ENCODE measurements at places on chromosomes 2 and 18.

GRCh38 chr2:233005096-233005495, 8.0 kb downstream of the NGEF start:
- DNase-seq, result no peak

GRCh38 chr2:8481463-8482009, 200.3 kb upstream of the ID2 start:
- no peak for DNase-seq

DNA sequence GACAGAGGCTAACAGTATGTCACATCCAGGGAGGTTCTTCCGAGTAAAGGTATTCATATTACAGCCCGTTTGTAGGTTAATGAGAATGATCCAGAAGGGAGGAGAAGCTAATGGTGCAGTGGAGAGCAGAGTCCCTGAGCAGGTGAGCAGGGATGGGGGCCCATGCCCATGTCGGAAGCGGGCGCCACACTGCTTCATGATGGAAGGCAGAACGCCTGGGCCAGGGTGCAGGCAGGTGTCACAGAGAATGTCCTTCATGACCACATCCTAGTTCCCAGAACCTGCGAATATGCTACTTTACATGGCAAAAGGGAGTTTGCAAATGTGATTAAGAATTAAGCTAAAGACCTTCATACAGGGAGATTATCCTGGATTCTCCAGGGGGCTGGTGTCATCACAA, 4.0 kb downstream of the HES6 start:
- DNase-seq, result no peak

DNA sequence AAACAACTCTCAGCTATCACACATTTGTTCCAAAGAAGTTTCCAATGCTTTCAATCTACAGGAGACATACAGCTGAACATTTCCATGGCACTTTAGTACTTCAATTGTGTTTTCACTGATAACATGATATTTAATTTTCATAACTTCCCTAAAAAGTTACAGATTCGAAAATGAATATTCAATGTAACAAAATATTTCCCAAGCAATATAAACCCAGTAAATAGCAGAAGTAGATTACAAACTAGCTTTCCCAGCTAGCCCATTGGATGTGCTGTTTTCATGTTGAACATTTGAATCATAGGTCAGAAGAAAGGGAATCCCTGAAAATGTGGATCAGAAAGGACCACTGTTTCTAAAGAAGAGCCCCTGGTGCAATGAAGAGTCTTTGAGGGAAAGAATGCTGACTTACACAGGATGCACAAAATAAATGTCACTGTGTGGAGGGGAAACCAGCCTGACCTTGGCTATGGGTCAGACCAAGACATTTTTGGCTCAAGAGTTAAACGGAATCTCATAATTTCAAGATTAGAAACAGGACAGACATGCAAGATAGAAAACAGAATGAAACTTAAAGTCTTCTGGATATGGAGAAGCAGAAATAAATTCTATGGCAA, 22.5 kb downstream of the CYTIP start:
- no peak for DNase-seq

GRCh38 chr2:37588316-37588777, 83.1 kb downstream of the CDC42EP3 start:
- no peak for DNase-seq

- DNase-seq, result no peak
Observed at GRCh38 chr2:54099829-54100585, 15.4 kb upstream of the ACYP2 start.

DNA sequence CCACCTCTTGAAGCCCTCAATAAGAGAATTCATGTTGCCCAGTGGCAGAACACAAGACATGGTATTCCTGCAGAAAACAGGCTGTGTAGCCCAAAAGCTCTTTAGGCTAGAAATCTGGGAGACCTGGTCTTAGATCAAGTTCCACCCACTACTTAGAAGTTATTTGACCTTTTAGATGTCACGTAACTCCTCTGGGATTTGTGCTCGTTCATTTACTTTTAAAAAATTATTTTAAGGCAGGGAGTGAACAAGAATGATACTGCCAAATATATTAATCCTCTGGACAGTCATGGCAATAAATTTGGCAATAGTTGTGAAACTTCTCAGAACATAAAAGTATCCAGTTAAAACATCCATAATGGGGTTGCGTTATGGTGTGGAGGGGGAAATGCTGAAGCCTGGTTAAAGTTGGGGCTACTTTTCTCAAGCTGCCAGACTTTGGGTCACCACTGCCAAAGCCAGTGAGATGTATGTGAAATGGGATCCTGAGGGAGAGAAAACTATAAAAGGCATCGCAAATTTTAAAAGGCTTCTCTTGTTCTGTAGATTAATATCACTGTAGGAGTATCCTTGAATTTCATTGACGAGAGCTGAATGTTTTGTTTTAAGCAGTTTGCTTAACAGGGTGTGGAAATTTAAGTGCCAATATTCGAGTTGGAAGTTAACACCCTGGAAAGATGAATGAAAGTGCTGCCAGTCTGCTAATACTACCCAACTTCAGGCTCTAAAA, 15.8 kb downstream of the DAPL1 start:
- DNase-seq, result no peak

DNA sequence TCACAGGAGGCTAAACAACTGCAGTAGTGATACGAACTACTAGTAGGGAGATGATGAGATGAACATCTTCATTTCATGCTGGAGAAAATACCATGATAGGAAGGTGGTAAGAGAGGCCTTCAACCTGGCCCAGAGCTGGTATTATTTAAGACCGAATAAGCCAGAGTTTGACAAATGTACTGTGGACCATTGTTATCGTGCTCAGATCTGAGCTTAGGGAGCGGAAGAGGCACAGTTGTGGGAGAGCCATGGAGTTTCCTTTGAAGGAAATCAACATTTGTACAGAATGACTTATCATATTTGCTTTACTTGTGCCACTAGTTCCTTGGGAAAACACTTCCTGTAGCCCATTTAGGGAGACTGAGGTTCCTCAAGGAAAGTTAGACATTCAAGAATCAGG, 260.6 kb upstream of the TNP1 start:
- DNase-seq, result no peak

GRCh38 chr2:162422894-162423293, 79.0 kb downstream of the GCA start:
- no peak for DNase-seq

DNA sequence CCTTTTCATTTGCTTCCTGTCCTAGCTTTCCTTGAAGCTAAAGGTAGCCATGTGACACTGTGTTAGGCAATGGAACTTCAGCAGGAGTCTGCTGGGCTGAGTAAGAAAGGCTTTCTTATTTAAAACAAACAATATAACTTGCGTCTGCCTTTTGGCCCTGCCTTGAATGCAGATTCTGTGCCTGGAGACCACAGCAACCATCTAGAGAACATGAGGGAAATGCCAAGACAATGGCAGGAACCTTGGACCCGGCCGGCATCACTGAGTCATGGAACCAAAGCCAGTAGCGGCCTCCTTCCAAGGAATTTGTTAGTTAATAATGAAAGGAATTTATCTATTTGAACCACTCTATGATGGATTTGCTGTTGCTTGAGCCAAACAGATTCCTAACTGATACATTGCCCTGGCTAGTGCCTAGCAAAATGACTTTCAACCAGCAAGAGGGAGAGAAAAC, 207.5 kb upstream of the EPHA4 start:
- DNase-seq, result no peak

DNA sequence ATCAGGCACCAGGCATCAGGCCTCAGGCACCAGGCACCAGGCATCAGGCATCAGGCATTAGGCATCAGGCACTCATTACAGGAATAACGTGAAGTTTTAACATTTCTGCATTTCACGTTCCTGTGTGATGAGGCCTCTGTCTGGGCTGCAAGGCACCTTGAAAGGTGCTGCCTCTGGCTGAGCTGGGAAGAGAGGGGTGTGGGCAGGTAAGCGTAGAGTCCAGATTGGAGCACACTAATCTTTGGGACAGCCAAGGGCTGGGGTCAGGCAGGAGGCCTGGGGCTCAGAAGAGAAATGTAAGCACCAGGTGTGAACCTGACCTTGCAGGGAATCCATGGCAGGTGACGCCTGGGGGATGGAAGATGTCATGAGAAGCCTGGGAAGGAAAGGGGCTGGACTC, 25.3 kb upstream of the SNTG2 start:
- DNase-seq, result no peak

DNA sequence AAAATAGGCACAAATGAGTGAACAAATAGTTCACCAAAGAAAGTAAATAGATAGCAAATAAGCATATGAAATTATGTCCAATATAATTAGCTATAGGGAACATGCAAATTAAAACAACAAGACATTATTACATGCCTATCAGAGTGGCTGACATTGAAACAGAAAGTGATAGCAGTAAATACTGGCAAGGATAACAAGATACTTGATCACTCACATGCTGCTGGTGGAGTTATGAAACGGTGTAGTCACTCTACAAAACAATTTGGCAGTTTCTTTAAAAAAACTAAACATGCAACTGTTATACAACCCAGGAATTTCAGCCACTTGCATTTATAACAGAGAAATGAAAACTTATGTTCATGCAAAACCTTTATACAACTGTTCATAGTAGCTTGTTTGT, 439.2 kb upstream of the ACVR2A start:
- DNase-seq, result no peak

- no peak for DNase-seq
Observed at GRCh38 chr18:43964666-43965065, 687.4 kb upstream of the SYT4 start.

GRCh38 chr18:35481960-35482366, 15.8 kb downstream of the INO80C start:
- DNase-seq, result no peak
